Hippocampal formation (tissue), 2 donors: ENCODE measurements at places on chromosomes 4 and X.

GRCh38 chr4:40372651-40373050, 37.5 kb downstream of the CHRNA9 start:
- no peak for DNase-seq

DNA sequence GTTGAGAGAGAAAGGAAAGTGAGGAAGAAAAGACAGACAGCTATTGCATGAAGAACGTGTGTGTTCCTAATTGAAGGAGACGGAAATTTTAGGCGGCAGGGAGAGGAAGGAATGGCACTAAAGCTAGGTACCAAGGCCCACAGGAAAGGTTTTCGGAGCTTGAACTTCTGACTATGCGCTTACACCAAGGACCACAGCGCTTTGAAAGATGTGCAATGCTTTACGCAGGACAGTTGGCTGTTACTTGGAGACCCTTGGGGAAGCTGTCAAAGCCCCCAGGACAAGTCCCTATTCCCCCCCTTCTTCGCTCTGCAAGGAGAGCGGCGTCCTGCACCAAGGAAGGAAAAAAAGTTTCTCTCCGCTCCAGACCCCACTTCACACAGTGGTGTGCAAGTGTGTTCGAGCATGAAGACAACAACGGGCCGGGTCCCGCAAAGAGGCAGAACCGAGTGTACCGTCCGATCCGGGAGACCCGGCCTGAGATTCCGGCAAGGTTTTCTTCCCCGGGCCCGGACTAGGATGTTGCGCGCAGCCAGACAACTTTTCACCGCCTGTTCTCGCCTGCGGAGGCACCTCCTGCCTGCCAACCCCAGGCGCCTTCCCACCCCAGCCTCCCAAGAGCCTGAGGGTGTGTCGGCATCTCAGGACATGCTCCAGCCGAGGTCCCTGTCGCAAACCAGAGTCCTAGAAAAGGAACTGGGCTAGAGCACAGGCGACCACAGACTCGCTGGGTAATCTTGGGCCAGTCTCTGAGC, 896 bp downstream of the KDR start:
- no peak for DNase-seq

- peak; percentile 37 for DNase-seq
These were observed 101.3 kb downstream of the TBL1X start for GRCh38 chrX:9566150-9566621.

- DNase-seq: peak; percentile 2
These were observed 212.4 kb upstream of the TTC29 start for GRCh38 chr4:147157860-147158701.

- no peak for DNase-seq
These were observed 137.1 kb downstream of the PJA1 start for GRCh38 chrX:69028006-69028760.

- peak; percentile 10 for DNase-seq
These were observed at the start of gene FGD1 for GRCh38 chrX:54495814-54496516. Gene FGD1 (minus strand): TSS chrX:54496234. CDS start chrX:54495432, 802 bp downstream.
